ENCODE measurements at places on chromosomes 11 and 22.

DNA sequence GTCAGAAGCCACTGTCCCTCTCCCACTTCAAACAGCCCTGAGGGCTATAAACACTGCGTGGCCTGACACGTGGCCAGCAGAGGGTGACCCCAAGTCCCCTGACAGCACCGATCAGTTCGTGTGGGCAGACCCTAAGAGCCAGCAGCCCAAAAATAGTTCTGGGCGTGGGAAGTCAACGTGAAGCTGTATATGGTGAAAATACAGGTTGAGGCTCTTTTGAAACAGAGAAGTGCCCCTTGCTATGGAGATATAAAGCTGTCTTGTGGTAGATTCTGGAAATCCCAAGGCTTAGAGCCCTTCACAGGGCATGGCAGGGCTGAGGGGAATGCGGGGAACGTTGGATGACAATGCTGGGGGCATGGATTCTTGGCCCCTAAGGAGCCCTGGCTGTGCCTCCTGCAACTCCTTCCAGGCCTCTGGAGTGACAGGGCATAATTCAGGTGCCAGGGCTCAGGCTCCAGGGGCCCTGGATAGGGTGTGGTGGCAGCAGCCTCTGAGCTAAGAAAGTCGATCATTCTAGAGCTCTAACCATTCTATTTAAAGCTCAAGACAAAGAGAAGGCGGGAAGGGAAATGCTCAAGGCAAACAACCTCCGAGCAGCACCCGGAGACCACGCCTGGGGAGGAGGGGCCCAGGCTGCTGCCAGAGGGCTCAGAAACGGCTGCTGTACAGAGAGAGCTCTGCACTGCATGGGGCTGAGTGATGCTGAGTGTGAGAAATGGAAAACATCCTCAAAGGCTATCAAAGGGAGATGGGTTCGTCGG, 60.4 kb upstream of the CD5 start:
- no peak for DNase-seq

DNA sequence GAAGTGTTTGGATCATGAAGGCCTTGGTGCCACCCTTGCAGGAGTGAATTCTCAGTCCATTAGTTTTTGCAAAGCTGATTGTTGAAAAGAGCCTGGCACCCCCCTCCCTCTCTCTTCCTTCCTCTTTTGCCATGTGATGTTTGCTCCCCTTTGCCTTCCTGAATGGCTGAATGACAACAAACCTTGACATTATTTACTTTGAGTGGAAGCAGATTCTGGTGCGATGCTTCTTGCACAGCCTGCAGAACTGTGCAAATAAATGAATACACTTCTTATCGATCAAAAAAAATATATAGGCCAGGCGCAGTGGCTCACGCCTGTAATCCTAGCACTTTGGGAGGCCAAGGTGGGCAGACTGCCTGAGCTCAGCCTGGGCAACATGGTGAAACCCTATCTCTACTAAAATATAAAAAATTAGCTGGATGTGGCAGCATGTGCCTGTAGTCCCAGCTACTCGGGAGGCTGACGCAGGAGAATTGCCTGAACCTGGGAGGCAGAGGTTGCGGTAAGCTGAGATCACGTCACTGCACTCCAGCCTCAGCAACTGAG, 2.0 kb upstream of the NARS2 start:
- DNase-seq, result peak; percentile 18

DNA sequence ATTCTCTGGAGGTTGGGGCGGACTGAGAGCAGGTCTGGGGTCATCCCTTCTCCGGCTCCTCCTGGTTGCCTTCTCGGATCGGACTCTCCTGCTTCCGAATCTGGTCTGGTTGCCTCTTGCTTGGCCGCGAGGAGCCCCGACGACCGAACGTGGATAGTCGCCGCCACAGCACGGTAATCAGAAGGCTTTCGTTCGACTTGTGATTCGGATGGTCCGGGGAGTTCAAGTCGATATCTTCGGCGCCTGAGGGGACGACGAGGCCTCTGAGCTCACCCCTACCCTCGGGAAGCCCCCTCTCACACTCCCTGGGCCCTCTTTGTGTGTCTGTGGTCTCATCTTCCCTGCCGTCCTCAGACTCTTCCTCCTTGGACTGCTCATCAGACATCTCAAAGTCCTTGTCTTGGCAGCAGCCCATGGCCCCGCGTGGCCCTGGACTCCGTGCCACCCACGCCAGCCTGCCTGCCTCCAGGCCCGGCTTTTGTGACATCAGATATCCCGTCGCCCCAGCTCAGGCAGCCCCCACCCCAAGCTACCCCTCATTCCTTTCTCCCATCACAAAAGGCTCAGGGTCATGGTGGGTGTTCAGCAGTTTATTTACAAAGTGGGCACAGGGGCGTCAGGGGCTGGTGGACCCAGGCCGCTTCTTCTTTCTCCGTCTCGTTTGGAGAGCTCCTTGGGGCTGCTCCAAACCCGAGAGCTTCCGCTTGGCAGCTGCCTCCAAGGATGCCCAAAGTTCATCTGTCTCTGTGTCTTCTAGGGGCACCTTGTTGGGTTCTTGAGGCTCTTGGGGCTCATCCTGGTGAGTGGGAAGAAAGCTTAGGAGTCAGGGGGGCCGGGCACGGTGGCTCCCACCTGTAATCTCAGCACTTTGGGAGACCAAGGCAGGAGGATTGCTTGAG, at the start of gene TEX54:
Gene TEX54 (minus strand): TSS at position 506 of the 899 bp plus-strand sequence.
- DNase-seq, result peak; percentile 23

DNA sequence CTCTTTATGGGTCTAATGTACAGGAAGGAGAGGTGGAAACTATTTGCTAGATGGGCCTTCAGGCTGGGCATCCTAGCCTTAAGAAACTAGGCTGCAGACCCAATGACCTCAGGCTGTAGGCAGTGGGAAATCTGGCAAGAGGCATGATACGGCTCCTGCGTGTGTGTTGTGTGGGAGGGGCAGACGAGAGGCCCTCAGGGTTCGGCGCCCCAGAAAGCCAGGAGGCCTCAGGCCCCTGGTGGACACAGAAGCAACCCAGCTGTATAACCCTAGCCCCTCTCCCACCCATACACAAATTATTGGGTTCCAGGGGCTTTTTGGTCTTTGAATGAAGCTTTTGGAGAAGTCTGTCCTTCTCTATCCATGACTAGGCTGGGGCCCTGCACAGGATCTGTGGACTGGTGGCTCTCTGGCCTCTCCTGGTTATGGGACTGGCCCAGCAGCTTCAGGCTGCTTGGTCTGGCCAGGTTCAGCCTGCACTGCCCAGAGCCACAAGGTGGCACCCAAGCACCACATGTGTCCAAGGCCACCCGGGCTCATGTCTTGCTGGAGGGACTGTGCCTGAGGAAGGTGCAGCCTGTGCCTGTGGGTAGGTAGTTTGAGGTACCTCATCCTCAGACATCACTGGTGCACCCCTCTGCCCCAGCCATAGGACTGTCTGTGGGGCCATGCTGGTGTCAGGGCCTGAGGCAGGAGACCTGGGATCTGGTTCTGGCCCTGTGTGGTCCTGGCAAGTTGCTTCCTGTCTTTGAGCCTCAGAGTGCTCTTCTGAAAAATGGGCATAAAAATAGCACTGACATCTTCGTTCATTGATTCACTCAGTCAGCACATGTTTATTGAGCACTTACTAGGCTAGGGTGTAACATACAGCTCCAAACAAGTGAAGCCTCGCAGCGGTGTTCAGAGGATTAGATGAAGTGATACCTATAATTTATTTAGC, 87.5 kb downstream of the RRM1 start:
- DNase-seq, result peak; percentile 65
